ENCODE measurements at places on chromosomes 1 and 21.

DNA sequence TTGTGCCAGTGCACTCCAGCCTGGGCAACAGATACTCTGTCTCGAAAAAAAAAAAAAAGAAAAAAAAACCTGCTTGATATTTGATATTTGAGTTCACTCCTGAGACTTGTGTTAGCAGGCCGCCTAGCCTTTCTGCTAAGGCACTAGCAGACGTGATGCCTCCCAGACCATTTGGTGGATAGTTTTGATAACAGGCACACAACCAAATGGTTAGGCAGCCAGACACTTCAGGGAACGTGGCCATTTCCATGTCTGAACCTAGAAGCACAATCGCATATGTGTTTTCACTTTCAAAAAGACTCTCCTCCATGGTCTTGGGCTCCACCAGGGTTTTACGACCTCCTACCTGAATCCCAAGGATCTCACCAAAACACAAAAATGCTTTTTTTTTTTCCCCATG is 1319.5 kb downstream of the BRINP3 start:
- DNase-seq, result no peak

DNA sequence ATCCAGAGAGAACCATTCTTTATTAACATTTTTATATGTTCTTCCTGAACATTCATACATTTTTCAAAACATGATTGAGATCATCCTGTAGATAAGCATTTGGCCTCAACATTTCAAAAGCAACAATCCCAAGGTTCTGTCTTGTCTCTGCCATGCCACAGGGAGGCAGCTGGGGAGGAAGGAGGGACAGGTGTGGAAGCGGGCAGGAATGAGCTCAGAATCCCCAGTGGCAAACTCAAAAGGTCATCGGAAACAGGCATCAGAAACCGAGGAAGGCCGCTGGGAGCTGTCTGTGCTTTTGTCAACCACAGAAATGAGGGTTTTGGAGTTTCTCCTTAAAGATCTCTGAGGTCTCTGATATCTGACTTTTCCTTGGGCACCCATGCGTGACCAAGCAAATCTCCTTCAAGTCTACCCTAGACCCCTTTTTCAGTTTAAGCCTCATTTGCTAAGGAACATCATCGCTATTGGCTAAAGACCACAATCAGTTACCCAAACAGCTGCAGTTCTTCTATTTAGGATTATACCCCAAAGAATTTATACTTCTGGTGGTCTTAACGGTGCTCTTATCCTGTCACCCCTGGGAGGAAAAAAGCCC is 34.0 kb downstream of the RASSF5 start:
- no peak for DNase-seq

DNA sequence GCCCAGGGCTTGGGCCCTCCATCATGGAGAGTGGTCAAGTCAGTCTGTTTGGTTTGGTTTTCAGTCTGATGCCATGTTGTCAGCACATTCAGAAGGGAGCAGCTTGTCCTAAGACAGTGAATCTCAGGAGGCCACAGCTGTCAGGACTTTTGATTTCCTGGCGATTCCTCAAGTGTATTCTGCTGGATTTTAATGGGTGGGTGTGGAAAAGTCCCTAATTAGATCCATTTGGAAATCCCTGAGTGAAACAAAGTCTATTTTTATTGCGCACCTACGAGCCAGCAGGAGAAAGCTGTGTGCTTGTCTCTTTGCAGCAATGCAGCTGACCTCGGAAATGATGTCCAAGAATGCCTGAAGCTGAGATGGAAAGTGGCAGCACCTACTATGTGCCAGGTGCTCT is 21.6 kb upstream of the FHAD1 start:
- no peak for DNase-seq

DNA sequence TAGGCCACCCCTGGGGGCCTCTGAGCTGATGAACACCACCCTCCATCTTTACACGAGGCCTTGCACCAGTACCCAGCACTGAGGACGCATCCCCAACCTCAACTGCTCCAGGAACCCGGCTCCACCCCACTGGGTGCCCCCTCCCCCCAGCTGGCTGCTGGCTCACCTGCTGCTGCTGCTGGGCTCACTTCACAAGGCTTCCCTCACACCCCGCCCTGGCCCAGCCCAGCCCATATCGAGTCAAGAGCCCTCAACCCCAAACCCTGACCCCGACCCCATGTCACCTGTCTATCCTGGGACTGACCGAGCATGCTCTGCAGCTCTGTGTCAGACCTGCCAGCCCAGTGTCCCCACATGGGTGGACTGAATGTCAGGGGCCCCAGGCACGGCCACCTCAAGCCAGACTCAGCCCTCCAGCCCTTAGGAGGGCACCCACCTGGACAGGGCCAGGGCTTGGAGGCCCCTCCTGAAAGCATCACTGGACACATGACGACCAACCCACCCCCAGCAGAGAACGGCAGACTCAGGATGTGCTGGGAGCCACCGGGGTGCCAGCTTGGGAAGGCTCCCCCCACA is 21.4 kb downstream of the WNT9A start:
- DNase-seq, result no peak

DNA sequence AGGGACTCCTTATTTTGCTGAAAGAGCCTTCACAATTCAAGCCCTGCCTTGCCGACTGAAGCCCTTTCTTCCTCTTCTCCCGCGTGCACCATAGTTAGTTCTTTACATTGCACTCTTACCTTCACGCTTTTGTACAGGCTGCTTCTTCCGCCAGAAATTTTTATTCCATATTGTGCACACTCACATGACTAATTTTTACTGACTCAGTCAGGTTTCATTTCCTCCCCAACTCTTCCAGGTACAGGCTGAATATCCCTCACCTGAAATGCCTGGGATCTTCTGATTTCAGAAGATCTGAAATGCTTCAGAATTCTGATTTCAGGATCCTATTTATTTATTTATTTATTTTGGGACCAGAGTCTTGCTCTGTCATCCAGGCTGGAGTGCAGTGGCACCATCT is 172.8 kb downstream of the ZNF281 start:
- no peak for DNase-seq

DNA sequence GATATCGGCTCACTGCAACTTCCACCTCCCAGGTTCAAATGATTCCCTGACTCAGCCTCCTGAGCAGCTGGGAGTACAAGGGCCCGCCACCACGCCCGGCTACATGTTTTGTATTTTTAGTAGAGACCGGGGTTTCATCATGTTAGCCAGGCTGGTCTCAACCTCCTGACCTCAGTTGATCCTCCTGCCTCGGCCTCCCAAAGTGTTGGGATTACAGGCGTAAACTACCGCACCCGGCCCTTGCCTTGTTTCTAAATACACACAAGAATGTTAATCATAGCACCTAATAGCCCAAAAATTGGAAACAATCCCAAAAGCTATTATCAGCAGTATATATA is 1.2 kb upstream of the MSTO1 start:
- DNase-seq, result no peak

- peak; percentile 18 for DNase-seq
Observed at GRCh38 chr1:40185951-40186864, 25.0 kb downstream of the RLF start.

GRCh38 chr1:36825226-36825625 is 209.1 kb downstream of the GRIK3 start:
- DNase-seq, result no peak

GRCh38 chr1:69195136-69195535 is 372.6 kb upstream of the LRRC7 start:
- no peak for DNase-seq
